ENCODE measurements at places on chromosomes 7 and 10.

GRCh38 chr7:130356876-130357611 lies 12.4 kb downstream of the CPA5 start:
- DNase-seq: peak; percentile 34

- DNase-seq: no peak
These were observed 20.3 kb downstream of the YWHAG start for GRCh38 chr7:76338298-76339084.

GRCh38 chr10:15196021-15196834 lies 27.7 kb upstream of the NMT2 start:
- no peak for DNase-seq

DNA sequence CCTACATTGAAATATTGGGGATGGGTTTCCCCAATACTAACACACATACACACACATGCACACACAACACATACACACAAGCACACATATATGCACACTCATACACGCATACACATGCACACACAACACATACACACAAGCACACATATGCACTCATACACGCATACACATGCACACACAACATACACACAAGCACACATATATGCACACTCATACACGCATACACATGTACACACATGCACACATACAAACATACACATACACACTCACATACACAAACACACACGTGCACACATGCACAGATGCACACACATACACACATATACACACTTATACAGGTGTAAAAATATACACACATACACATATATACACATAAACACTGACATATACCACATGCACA lies 127.4 kb upstream of the C7orf33 start:
- no peak for DNase-seq

DNA sequence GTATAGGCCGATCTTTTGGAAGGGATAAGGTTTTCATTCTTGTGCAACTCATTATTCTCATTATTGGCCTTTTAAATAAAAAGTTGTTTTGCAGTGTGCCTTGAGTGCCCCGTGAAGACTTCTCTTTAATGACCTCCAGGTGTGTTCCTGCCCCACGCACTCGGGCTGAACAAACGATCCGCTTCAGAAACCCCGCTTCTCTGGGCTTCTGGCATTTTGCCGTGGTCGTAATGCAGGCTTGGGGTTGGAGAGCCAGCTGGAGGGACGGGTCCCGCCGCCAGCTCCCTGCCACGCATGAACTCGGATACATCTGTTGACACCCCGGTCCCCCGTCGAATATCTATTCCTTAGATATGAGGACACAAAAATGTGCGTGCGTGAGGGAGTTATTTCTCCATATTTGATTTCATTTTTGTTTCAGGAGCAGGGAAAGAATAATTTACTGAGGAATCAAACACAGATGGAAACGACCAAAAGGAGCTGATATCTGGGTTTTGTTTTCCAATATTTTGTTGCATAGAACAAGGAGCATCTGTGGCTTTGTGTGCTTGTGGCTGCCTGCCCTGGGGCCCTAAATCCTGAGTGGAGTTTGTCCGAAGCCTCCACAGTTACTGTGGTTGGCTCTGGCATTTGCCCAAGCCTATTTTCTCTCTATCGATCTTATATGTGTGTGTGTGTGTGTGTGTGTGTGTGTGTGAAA lies 17.0 kb upstream of the TTYH3 start:
- no peak for DNase-seq

- DNase-seq: no peak
These were observed 53.4 kb upstream of the CYP2C18 start for GRCh38 chr10:94630017-94630688.

DNA sequence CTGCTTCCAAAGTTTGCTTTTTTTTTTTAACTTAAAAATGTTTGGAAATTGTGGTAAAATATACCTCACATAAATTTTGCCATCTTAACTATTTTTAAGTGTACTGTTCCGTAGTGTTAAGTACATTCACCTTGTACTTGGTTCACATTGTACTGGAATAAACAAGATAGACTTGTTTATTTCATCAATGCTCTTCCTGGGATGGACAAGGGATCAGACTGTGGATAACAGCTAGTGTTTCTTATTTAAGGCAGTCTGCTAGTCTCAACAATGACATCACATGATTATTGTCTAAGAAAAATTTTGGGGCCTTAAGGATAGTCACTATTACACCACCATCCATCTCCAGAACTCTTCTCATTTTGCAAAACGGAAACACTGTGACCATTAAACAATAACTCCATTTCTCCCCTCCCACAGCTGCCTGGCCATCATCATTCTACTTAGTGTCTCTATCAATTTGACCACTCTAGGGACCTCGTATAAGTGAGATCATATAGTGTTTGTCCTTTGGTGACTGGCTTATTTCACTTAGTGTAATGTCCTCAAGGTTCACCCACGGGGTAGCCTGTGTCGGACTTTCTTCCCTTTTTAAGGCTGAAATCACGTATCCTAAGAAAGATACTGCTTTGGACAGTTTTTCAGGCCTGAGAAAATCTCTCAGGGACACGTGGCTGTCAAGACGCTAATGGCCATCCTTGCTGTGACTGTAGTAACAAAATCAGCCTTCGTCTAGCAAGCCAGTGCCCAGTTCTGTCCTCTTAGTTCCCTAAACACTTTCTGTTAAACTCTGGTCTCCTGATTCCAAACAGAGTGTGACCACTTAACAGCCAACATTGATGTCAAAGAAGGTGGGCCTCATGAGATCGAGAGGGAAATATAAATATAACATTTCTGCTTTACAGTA lies 305.2 kb downstream of the FRMD4A start:
- DNase-seq: no peak

Data from HL-60 (cell line).